ENCODE measurements at places on chromosomes 5 and 9. TPM values are rescaled to one million over a fixed set of nuclear protein-coding genes. Genes with fewer than 3 reads are reported as not detected.

- DNase-seq: no peak
Measured at GRCh38 chr5:168372356-168372946, 81.0 kb downstream of the WWC1 start.

- DNase-seq: no peak
Measured at GRCh38 chr5:58087905-58088304, 372.0 kb downstream of the PLK2 start.

The PSMD5 gene
- 23.2 TPM for polyA plus RNA-seq

- no peak for DNase-seq
Measured at GRCh38 chr9:106420511-106420944, 442.4 kb upstream of the ZNF462 start.

- peak; percentile 78 for DNase-seq
Measured at GRCh38 chr9:12813960-12814876, 39.4 kb downstream of the LURAP1L start.

DNA sequence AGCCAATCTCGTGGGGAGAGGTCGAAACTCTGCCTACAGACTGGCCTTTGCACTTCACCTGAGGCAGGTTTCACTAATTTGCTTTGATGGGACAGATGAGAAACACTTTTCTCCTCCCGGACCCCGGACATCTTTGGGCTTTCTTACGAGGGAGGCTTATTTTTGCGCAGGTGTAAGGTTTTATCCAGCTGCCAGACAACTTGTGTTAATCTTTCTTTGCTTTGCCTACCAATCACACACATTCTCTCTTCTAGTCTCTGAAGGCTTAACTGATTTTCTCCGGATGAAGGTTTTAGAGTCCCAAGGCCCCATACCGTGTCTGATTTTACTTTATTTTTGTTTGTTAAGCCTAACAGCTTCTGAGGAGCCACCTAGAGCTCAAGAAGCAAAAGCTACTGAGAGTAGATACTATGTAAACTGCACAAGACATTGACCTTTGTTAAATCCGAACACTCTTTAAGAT, 436 bp upstream of the EMB start:
- no peak for DNase-seq

DNA sequence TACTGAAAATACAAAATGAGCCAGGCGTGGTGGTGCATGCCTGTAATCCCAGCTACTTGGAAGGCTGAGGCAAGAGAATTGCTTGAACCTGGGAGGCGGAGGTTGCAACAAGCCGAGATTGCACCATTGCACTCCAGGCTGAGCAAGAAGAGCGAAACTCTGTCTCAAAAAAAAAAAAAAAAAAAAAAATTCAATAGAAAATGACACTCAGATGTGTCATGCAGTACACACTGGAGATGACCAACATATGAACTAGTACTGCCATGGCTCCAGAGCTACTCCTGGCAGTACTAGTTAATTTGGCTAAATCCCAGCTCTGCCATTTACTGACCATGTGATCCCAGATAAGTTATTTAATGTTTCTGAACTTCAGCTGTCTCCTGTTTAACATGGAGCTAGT, 7.3 kb downstream of the ATOX1 start:
- no peak for DNase-seq

The ACER2 gene
- polyA plus RNA-seq: 1.9 TPM

DNA sequence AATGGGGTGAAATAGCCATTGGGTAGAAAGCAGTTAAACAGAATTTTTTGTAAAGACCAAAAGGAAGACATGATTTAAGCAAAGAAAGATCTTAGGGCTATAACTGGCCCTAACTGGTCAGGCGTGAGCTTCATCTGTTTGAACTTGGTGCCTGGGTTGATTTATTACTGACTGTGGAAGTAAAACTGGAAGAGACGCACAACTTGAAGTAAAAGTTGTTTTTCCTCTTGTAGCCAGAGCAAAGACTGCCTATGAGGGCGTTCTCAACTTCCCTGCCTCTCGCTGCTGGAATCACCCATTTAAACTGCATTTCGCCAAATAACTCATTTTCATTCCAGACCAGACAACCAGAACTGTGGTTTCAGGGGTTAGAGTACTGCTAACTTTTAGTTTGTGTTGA, 1.5 kb downstream of the THBS4 start:
- no peak for DNase-seq

DNA sequence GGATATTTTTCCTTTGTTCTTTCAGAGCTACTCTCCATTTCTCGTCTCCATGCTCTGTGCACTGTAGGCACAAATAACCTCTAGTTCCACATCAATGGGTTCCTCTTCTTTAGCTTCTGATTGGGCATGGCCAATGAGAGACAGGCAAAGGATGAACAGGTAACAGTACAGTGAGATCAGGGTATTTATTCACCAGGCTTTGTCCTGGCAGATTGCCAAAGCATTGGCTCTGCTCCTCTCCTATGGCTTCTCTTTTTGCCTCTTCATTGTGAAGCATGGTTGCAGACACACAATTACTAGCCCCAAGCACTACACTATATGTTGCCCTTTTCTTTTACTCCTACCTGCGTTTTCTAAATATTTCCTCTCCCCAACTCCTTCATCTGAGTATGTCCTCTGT, 215.1 kb upstream of the ARRDC3 start:
- DNase-seq: no peak

The TRPM6 gene
- 0.14 TPM for polyA plus RNA-seq

DNA sequence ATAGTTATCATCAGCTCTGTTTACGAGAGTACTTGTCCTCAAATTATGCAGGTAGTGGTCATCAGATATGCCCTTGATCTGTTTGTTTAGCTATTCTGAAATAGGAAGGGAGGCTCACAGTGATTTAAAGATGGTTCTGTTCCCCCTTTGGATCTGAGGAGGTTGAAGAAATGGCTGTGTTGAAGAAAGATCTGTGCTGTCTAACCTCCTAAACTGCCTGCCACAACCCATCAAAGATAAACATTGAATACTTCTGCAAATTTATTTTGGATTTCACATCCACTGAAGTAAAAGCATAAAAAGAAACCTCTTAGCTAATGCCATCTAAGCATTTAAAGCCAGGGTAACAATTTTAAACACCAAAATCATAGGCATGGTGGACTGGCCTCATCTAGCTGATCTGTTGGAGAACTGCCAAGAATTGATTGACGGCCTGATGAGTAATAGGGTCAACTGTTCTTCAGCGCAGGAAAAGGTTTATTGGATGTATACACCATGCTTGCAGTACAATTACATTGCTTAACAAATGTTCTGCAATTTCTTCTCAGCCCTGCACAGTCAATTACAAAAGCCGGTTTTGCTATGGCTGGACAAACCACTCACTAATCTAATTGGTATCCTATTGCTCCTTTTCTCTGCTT, 97.6 kb downstream of the SEMA6A start:
- DNase-seq: no peak

DNA sequence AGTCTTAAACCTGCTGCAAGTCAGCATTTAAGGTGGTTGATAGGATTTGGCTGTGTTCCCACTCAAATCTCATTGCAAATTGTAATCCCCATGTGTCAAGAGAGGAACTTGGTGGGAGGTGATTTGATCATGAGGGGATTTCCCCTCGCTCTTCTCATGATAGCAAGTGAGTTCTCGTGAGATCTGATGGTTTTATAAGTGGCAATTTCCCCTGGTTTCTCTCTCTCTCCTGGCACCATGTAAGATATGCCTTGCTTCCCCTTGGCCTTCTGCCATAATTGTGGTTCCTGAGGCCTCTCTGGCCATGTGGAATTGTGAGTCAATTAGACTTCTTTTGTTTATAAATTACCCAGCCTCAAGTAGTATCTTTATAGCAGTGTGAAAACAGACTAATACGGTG, 84.3 kb upstream of the SMC2 start:
- no peak for DNase-seq

DNA sequence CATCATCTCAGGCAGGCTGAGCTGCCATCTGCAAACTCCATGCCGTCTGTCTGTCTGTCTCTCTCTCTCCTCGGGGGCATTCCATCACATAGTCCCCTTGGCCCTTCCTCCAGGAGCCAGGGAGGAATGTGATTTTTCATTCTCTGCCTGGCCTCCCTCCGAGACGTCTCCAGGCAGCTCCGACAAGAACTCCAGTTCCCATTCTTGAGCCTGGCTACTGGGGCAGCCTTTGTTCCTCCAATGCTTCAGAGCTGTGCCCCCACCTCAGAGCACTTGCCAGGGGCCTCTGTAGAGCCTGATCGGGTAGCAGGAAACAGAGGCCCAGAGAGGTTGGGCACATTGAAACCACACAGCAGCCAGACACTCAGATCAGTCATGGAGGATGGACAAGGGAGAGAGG, 74.0 kb downstream of the COL27A1 start:
- no peak for DNase-seq

The AJM1 gene
- 2.2 TPM for polyA plus RNA-seq

Data from muscle of arm (tissue), 14 donors.